Brain pericyte (primary cell): ENCODE measurements at places on chromosomes 12 and 14.

- DNase-seq: no peak
Measured at GRCh38 chr12:34021071-34021470, 1.2 kb upstream of the ALG10 start.

GRCh38 chr12:38056701-38057689 is 259.6 kb upstream of the ALG10B start:
- peak; percentile 1 for DNase-seq

DNA sequence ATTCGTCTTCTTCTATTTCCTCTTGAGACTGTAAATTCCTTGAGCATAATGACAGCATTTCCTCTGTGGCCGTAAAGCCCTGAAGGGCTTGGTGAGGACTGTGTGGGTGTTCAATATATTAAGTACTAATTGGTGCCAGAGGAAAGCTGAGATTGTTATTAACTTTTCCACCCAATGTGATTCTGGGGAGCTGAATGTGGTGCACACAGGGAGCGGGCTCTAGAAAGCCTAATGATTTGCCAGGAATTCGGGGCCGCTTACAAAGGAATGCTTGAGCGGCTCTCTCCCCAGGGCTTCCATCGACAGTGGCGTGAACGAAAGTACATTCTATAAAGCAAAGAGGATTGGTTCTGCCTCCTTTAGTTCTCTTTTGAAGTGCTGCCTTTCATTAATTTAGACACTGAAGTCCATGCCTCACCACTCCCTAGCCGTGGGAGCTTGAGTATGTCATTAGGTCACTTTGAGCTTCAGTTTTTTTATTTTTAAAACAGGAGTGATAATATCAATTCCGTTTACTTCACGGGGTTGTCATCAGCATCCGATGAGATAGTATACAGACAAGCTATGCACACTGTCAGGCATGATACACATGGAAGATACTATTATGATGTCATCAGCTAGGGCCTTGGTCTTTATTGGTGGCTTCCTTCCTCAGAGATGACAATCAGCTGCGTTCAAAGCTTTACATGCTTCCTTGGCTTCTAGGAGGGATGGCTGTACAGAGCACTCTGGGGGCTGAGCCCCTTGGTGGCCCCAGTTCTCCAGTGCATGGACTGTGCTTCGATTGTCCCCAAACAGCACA is 11.0 kb upstream of the GSG1 start:
- no peak for DNase-seq

DNA sequence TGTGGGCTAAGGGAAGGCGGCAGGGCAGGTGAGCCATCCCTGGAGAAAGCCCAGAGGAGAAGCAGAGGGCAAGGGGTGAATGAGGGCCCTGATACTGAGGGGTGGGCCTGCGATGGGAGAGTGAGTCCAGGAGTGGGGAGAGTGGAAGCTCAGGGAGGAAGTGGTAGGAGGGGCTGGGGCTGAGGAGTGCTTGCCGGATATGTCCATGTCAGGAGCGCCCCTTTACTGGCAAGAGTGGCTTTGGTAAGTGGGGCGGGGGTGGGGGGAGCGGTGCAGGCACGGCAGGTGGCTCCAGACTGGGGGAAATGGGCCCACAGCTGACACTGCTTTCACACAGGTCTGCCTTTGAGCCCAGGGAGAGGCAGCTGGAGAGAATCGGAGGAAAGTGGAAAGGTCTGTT is 86.4 kb upstream of the GPR68 start:
- DNase-seq: no peak

GRCh38 chr14:106872611-106873446 is 1346.4 kb downstream of the TMEM121 start:
- no peak for DNase-seq

GRCh38 chr12:10690906-10691305 is 17.1 kb upstream of the STYK1 start:
- DNase-seq: no peak

- DNase-seq: no peak
Measured at GRCh38 chr12:118326991-118327390, 45.7 kb downstream of the TAOK3 start.

DNA sequence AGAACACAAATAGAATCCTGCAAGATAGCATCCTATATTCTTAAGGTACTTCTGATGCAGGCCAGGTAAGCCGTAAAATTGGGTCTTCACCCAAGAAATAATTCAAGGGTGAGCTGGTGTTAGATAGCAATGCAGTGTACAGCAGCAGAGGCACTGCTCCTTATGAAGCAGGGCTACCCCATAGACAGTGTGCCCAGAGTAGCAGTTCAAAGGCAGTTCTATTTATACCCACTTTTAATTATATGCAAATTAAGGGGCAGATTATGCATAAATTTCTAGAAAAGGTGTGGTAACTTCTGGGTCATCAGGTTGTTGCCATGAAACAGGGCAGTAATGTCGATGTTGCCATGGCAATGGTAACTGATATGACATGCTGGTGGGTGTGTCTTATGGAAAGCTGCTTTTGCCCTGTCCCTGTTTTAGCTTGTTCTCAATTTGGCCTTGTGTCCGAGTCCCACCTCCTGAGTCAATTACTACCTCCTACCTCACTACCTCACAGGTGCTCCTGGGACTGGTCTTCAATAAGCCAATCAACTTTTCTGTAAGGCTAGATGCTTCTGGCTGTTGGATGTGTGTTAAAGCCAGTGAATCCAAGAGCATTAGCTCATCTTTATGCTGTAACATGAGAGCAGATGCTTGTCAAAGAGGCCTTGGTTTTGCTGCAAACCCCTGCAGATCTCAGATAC is 61.0 kb downstream of the PPM1A start:
- DNase-seq: no peak

DNA sequence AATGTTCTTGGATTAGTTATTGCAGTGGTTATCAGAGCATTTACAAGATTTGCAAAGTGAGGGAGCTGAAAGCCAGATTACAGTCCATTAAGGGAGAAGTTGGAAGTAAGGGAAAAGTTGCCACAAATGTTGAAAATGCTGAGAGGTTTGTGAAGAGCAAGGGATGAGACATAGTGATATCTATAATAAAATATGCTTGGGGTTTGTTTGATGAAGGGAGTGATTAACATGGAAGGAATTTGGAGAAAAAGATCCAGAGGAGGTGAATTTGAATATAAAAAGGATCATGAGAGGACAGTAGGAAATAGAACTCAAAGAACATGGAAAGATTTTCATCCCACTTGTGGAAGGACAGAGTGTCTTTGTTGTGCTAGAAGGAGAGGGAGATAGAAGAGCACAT is 19.3 kb upstream of the CCER1 start:
- DNase-seq: no peak

DNA sequence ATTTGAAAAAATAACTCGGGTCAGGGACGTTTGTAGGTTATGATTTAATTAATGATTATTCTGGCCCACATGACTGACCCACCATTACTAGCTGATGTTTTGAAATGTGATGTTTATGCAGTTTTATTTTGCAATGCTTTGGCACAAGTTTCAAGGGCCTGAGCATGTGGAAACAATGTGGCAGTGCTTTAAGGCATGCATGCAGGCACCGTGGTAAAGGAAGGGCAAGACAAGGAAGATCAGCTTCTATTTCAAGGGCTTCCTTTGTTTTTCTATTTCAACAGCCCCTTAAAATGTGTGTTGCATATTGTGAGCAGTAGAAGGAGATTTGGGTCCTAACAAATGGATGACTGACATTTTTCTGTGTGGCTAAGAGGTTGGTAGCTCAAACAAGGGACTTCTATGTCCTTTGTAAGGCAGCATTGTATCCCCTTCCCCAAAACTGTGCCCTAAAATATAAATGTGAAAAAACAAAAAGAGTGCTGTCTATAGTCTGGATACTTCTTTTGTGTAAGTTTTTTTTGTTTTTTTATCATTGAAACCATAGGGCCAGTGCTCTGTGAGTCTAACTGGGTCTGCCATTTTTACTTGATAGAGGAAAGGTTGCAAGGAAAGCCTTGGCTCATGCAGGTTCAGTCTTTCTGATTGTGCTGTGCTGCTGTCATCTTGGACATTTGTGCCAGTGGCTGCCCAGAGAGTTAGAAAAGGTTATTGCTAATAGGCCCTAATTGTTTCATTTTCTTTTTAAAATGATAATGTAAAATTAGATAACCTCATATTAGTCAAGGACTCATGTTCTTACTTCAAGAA is 103.5 kb downstream of the FGD4 start:
- DNase-seq: peak; percentile 32

DNA sequence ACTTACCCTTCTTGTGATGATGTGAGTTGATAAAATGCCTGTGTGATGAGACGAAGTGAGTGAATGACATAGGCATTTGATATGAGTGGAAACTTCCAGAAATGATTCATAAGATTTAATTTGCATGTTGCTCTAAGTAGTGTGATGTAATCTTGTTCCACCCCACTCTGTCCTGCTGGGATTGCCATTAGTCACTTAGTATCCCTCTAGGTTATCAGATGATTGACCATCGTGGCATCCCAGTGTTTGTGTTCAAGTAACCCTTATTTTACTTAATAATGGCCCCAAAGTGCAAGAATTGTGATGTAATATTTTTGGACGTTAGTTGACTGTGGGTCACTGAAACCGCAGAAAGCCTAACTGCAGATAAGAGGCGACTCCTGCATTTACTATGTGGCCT is 214.4 kb upstream of the DIO2 start:
- DNase-seq: no peak

DNA sequence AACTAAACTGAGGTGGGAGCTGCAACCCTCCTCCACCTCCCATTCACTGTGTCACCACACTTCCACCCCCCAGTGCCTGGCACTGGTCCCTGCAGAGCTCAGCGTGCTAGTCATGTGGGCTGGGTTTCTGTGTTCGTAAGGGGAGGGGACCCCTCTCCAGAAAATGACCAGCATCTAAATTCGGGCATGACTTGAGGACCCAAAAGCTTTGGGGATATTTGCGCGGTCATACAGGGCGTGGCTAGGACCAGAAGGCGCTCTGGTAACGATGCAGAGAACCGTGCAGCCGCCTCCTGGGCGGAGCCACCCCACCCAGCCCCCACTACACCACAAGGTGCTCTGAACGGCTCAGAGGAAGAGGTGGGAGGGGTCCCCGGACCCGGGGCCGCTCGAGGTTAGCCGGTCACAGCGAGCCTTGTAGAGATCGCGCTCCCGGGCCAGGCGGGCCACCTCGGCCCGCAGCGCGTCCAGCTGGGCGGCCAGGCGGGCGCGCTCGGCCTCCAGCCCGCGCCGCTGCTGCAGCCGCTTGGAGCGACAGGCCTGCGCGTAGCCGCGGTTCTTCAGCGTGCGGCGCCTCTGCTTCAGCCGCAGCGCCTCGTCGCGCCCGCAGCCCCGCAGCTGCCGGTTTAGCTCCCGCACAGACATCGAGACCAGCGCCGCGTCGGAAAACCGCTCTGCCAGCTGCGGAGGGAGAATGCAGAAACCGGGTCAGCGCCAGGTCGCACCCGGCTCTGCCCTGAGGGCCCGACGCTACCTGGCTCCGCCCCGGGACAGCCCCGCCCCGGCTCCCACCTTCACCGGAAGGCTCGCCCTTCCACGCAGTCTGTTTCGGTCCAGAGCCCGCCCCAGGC is 9.8 kb downstream of the CPNE6 start:
- DNase-seq: no peak

GRCh38 chr12:34335819-34336262 is 313.5 kb downstream of the ALG10 start:
- no peak for DNase-seq

DNA sequence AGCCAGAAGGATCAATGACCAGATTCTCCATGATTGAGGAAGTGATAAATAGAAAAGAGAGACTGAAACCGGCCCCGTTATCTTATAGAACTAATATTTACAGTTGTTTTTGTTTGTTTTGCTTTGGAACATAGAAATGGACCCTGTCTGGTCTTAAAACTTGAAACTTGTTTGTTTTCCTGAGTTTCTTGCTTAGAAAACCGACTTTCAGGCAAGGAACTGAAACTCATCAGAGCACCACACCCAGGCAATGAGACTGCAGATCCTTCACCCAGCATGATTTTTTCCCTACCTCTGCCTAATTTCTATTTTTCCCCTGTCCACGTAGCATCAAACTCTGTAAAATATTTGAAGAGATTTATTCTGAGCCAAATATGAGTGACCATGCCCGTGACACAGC is 10.6 kb upstream of the CLEC12A start:
- no peak for DNase-seq

GRCh38 chr12:48286665-48287064 is 64.1 kb downstream of the ZNF641 start:
- DNase-seq: no peak

- no peak for DNase-seq
Measured at GRCh38 chr14:23829736-23830471, 123.7 kb upstream of the DHRS4 start.

- DNase-seq: no peak
Measured at GRCh38 chr14:51454351-51454750, 197.4 kb upstream of the FRMD6 start.

GRCh38 chr12:3034067-3034750 is 43.0 kb upstream of the TSPAN9 start:
- no peak for DNase-seq

DNA sequence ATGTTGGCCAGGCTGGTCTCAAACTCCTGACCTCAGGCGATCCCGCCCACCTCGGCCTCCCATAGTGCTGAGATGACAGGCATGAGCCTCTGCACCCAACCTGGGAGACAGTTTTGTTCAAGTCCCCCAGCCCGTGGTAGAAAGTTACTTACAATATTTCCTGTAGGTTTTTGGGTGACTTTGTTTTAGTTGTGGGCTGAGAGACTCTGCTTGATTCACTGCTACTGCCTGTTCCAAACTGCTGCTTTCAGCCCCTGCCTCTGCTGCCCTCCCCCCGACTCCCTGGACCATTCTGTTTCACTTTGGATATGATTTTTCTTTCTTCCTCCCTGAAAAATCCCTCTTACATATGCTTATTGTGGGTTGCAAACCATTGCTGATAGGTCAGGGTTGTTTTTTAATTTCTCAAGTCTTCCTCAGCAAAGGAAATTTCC is 13.4 kb upstream of the PCNX1 start:
- DNase-seq: no peak

DNA sequence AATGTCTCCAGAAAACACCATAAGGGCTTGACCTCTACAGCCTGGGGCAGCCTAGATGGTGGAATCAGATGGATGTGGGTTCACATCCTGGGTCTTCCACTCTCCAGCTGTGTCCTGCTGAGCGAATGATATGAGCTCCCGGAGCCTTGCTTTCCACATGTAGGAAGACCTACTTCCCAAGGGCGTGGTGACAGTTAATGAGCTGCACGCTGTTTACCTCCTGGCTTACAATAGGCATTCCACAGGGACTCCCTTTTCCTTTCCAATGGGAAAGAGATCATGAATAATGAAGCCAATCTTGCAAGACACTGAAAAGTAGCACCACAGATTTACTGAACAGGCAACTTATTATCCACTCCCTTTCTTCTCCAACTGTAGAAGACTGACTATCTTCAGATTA is 46.1 kb downstream of the TMTC1 start:
- DNase-seq: no peak

GRCh38 chr12:89507015-89507824 is 17.4 kb downstream of the GALNT4 start:
- DNase-seq: no peak
